Cerebellar cortex (tissue), 1 donor: ENCODE measurements at places on chromosomes 16 and 17.

DNA sequence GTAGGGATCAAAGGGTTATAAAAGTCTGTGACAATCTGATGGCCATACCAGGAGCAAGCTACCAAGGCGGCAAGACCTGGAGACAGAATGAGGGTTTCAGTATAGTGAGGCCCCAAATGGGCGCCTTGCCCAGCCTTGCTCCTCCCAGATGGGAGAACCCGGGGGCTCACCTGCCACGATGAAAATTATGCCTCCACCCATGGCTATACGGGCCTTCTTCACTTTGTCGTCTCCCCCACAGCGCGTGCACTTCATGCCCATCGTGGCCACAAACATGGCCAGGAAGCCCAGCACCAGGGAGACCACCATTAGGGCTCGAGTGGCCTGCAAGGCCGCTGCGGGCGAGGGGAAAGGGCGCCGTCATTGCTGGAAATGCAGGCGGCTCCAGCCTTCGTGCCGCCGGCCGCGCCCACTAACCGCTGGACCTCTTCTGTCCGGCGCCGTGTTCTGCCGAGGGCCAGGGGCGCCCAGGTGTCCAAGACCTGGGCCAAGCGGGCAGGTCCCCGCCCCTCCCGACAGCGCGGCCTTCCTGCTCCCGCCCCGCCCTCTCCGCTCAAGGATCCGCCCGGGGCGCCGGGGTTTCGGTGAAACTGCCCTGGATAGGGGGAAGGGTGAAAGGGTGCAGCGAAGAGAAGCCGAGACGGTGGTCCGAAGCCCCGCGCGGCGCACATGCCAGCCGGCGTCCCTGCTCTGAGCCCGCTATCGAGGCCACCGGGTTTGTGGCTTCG, 1.5 kb downstream of the CLDN7 start:
- no peak for DNase-seq

- DNase-seq = peak; percentile 85
Observed at GRCh38 chr16:67428146-67428731, 2.7 kb upstream of the HSD11B2 start.

- DNase-seq = peak; percentile 9
Observed at GRCh38 chr17:47253541-47254402, at the start of gene ITGB3. Gene ITGB3, plus strand, starts transcription at chr17:47253827. Its CDS starts 35 bp downstream, at chr17:47253862.

- DNase-seq = no peak
Observed at GRCh38 chr16:48188449-48189102, 32.8 kb upstream of the ABCC12 start.

GRCh38 chr16:57617604-57618111, 10.8 kb upstream of the ADGRG1 start:
- no peak for DNase-seq

- DNase-seq = no peak
Observed at GRCh38 chr17:67156269-67157199, 88.5 kb downstream of the HELZ start.

GRCh38 chr17:59845595-59846393, 46.9 kb downstream of the TUBD1 start:
- peak; percentile 65 for DNase-seq

GRCh38 chr16:75229172-75230031, 10.6 kb downstream of the CTRB1 start:
- no peak for DNase-seq
